ENCODE measurements at places on chromosomes 5 and 9.

- no peak for DNase-seq
Observed at GRCh38 chr5:73820326-73820725, 194.3 kb downstream of the ARHGEF28 start.

GRCh38 chr9:117771136-117771535, 66.9 kb downstream of the TLR4 start:
- DNase-seq = no peak

DNA sequence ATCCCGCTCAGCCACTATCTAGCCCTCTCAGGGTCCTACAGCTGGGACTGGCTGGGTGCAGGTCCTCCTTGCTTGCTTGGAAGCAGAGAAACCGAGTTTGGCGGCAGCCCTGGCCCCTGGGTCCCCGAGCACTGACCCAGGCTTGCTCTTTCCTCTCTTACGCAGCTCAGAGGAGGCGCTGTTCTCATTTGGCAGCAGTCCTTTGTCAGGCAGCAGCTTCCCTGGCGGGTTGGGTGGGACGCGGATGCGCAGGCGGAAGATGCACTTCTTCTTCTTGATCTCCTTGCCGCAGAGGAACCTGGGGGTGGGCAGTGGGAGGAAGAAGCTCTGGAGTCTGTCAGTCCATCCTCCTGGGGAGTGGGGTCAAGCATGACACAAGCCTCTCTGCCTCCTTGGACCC, 14.5 kb downstream of the PHF19 start:
- DNase-seq = no peak

DNA sequence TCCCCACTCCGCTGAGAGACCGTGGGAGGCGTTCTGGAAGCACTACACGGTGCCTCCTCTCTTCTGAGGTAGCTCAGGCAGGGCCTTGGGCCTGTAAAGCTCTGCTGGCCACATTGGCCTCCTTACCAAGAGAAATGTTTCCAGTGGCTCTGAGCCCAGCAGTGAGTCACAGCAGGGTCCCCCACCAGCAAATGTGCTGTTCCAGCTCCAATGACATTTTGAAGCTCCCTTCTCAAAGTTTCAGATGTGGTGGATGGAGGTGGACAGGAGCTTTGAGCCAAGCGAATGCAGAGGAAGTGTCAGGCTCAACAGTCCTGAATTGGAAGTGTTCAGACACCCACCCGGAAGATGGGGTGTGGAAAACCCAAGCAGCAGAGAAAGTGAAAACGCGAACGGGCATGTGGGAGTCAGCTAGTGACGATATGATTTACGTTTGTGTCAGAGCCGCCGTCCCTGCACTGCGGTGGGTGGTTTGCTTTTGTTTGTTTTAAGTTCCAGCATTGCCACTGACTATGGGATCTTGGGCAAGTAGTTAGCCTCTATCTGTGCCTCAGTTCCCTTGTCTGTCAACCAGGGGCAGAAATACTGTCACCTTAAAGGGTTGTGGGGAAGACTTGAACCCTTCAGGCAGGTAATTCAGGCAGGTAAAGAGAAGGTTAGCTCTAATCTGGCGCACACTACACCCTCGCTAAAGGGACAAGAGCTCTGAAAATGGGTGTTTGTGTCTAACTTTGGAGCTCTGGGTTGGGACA, 38.2 kb downstream of the C5orf15 start:
- peak; percentile 25 for DNase-seq

- DNase-seq = no peak
Observed at GRCh38 chr9:127944586-127945218, 7.0 kb upstream of the DPM2 start.

GRCh38 chr5:143649937-143650621, 161.9 kb upstream of the HMHB1 start:
- no peak for DNase-seq

- DNase-seq = no peak
Observed at GRCh38 chr9:89388084-89388867, 70.0 kb downstream of the SECISBP2 start.

GRCh38 chr5:65172486-65173129, 309.1 kb downstream of the ADAMTS6 start:
- peak; percentile 5 for DNase-seq

DNA sequence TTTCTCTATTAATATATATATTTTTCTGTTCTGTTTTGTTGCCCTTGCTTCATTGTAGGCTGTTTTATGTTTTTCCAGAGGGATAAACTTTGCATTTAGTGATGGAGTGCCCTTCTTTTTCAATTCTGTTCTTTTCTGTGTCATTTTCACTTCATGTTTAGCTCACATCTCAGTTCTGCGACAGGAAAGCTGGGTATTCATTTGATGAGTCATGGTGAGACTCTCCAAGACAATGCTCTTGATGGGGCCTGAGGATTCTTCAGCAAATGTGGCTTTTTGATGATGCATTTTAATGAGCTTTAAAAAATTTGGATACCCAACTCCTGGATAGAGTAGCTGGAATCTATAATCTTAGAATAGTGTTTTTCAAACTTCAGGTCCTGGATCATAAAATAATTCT, 56.5 kb upstream of the SPATA31D4 start:
- no peak for DNase-seq

- DNase-seq = no peak
Observed at GRCh38 chr5:446883-447263, 3.9 kb downstream of the EXOC3 start.

- no peak for DNase-seq
Observed at GRCh38 chr5:61301341-61302199, 30.5 kb upstream of the ZSWIM6 start.

- no peak for DNase-seq
Observed at GRCh38 chr9:7121664-7122063, 363.9 kb downstream of the KDM4C start.

GRCh38 chr9:112861155-112861554, 29.5 kb downstream of the SLC46A2 start:
- no peak for DNase-seq

- no peak for DNase-seq
Observed at GRCh38 chr5:149798466-149798865, 68.4 kb downstream of the PPARGC1B start.

GRCh38 chr5:132916086-132916485, 42.6 kb downstream of the LEAP2 start:
- no peak for DNase-seq

GRCh38 chr5:56290378-56291078, 57.4 kb upstream of the ANKRD55 start:
- DNase-seq = no peak

- peak; percentile 8 for DNase-seq
Observed at GRCh38 chr5:172007175-172008110, 1.0 kb upstream of the FBXW11 start.

GRCh38 chr9:4168526-4168925, 131.3 kb downstream of the GLIS3 start:
- DNase-seq = no peak

GRCh38 chr9:35689542-35690293, at the start of gene TPM2:
TPM2 (minus strand) TSS chr9:35689925; CDS start chr9:35689817, 108 bp downstream.
- no peak for DNase-seq

- DNase-seq = no peak
Observed at GRCh38 chr9:124045076-124045829, 33.7 kb downstream of the LHX2 start.

- no peak for DNase-seq
Observed at GRCh38 chr9:128252317-128253139, 23.3 kb downstream of the GOLGA2 start.

GRCh38 chr9:99749641-99750040, 72.0 kb upstream of the NR4A3 start:
- no peak for DNase-seq

DNA sequence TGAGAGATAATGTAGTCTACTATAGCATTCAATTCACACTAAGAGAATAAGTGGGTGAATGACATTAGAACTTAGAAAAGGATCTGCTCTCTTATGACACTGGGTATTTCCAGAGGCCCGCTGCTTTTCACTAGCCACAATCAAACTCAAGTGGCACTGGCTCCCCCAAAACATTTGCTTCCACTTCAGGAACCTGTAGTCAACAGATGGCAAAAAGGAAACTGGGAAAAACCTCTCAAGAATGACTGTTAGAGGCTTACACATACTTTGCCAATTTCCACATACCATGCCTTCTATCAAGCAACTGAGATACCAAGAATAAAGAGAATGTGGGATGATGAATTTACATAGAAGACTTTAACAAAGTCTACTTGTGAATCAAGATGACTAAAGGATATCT, 11.2 kb downstream of the POC5 start:
- DNase-seq = no peak

GRCh38 chr5:156444753-156445291, 117.9 kb downstream of the SGCD start:
- DNase-seq = no peak

DNA sequence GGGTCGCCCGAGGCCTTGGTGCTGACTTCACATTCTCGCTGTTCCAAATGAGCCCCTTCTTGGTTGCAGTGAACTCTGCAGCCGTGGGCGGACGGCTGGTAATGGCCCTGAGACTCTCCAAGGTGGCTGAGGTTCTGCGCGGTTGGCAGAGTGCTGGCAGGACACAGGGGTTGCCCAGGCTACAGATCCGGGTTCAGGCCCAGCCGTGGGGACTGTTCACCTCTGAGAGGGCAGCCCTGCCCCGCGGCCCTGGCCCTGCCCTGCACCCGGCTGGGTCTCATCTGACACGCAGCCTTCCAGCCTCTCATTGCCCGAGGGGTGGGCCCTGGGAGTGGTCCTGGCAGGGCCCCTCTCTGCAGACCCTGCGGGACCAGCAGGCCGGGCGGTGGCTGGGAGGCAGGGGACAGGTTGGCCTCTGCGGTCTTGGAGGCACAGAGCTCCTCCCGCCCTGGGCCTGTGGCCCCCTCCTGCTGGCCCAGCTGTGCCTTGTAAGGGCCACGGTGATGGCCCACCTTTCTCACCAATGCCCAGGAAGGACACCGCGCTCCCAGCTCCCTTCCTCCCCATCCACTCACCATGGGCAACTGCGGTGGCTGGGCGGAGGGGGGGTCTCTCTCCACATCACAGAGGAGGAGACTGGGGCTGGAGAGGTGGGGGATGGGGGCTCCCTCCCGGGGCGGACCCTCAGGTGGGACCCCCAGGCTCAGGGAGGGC, 51.6 kb downstream of the AHRR start:
- no peak for DNase-seq

- no peak for DNase-seq
Observed at GRCh38 chr5:147483961-147484707, 25.7 kb downstream of the DPYSL3 start.

DNA sequence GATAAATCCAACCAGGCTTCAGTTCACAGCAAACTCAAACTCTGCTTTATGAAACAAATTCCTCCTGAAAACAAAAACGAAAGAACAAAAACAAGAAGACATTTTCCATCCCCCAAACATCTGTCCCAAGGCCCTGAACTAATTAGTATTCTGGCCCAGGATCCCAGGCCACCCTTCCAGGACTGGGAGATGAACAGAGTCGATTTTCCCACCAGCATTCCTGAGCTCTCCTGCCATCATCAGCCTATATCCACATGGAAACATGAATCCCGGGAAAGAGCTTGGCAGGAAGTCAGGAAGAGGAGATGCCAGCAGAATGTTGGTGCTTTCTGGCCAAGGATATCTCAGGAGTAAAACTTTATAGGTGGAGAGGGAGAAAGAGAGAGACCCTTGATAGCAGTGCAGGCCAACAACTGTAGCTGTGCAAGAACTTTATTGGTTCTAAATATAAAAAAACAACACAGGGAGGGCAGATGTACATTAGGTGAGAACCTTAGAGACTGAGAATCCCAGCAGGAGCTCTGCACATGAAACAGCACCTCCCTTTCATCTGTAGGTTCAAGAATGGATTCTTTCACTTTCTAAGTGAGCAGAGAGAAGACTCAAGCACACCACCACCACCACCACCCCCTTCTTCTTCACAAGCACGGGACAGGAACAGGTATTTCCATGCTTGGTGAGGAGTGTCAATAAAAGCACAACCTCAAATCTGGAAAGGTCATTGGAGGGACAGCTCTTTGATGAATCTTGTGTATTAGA, 190.7 kb upstream of the TAS2R1 start:
- no peak for DNase-seq

DNA sequence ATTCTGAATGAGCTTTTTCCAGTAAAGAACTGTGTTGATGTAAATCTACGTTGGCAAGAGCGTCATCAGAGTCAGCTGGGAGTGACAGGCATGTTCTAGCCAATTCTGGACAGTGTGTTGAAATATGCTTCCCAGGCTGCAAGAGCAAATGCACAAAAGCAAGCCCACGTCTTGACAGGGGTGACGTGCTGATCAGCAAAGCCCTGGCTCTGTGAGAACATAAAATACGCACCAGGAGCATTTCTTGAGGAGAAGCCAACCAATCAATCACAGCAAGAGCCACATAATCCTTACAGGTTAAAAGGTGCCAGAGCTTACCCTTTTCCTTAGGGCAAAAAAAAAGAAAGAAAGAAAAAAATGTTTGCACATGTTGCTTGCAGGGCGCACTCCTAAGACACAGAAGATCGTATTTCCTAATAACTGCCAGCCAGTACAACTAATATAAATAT, 148.1 kb downstream of the PDE4D start:
- no peak for DNase-seq

- DNase-seq = no peak
Observed at GRCh38 chr9:91243029-91243428, 118.7 kb downstream of the AUH start.

DNA sequence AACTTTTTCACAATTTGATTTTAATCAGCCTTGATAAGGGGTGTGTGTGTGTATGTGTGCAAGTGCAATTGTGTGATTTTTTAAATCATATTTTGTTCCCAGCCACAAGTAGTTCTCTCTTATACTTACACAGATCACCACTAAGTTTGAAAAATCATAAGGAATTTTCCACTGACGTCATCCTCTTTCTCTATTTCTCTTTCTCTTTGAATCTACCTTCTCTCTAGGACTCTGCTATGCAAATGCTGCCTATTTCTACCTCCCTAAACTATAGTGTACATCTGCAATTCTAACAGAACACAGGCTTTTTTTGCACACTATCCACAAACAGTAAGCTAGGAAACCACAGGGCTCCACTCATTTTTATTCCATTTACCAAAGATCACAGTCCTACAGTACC, 254.6 kb upstream of the CYLC2 start:
- DNase-seq = no peak

DNA sequence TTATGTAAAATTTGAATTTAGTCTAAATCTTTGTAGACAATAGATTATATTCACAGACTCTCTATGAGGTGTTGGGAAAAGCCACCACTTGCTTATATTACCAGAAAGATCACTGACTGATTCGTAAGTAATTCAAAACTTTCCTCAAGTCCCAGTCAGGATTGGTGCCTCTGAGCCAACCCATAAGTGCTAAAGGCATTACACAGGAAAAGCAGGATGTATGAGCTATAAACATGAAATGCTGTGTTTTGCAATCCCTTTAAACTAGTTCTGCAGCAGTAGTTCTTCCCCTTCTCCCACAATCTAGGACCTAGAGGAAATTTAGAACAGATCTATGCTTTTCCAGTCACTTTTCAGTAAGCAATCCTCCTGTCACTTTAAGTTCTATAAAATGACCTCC, 48.0 kb downstream of the SHLD3 start:
- no peak for DNase-seq

DNA sequence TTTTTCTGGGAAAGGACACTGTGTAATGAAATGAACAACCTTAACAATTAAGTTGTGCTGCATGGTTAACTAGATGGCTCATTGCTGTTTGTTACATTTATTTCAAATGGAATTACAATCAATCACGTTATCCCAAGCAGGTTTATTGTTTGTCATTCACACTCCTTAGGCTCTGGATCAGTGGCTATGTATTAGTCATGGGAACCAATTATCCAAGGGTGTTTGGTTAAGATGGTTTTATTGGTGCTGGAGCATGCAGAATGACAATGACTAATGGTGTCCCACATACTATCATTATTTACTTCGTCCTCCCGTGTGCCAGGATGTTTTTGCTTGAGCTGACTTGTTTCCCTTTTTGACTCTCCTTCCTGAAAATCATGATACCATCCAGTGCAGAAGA, 10.6 kb upstream of the TRPC7 start:
- DNase-seq = no peak

Data from effector memory CD8-positive, alpha-beta T cell (primary cell).